ENCODE measurements at places on chromosomes 16 and 17.

- DNase-seq, result no peak
These were observed 351.3 kb downstream of the SOX9 start for GRCh38 chr17:72472106-72472505.

DNA sequence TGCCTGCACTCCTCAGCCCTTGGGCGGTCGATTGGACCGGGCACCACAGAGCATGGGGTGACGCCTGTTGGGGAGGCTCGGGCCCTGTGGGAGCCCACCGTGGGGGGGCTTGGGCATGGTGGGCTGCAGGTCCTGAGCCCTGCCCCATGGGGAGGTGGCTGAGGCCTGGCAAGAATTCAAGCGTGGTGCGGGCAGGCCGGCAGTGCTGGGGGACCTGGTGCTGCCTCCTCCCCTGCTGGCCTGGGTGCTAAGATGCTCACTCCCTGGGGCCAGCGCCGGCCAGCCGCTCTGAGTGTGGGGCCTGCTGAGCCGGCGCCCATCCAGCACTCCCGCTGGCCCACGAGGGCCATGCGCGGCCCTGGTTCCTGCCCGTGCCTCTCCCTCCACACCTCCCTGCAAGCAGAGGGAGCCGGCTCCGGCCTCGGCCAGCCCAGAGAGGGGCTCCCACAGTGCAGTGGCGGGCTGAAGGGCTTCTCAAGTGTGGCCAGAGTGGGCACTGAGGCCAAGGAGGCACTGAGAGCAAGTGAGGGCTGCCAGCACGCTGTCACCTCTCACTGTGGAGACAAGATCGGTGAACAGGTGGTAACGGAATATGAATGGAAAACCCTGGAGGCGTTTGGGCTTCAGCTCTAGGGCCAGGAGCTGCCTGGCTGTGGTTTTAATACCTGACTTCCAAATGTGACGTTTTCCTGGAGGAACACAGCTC is 28.5 kb downstream of the ST6GALNAC1 start:
- DNase-seq, result no peak

GRCh38 chr17:77266213-77266612 is 125.4 kb downstream of the SEC14L1 start:
- no peak for DNase-seq

- no peak for DNase-seq
These were observed 96.3 kb downstream of the CMC2 start for GRCh38 chr16:80910434-80910833.

Data from gastrocnemius medialis (tissue), 4 donors.